ENCODE measurements at places on chromosomes 7 and 10.

DNA sequence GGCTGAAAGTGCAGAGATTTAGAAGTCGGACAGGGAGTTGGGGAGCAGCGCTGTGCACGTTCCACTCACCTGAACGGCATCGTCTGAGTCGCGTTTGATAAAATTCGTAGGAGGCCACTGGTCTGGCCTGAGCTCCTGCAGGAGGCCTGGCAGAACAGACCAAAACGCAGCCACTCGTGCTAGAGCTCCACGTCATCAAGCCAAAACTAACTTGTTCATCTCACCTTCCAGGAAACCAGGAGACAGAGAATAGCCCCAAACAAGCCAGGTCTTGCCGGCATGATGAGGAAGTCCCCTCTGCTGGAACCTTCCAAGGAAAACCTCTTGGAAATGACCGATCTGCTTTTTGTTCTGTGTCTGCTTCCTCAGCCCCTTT lies 43.4 kb upstream of the DNAJB6 start:
- DNase-seq, result no peak

DNA sequence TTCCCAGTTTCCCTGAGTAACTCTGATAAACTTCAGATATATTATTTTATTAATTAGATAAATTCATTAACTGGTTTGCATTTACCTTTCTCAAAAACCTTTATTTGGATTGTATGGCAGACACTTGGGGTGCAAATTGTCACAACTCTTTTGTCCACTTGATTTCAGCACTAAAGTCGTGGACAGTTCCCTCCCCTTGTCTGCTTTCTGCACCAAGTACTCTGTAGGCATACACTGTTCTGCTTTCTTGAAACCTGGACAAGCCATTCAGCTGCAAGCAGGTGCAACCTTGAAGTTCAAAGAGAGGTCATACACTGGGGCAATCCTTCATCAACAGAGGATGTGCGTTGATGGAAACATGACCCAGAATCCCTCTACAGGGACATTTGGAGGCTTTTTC lies 162.9 kb downstream of the ARL5B start:
- peak; percentile 51 for DNase-seq

- DNase-seq, result no peak
Observed at GRCh38 chr7:149462101-149462520, 1.2 kb upstream of the ZNF777 start.

DNA sequence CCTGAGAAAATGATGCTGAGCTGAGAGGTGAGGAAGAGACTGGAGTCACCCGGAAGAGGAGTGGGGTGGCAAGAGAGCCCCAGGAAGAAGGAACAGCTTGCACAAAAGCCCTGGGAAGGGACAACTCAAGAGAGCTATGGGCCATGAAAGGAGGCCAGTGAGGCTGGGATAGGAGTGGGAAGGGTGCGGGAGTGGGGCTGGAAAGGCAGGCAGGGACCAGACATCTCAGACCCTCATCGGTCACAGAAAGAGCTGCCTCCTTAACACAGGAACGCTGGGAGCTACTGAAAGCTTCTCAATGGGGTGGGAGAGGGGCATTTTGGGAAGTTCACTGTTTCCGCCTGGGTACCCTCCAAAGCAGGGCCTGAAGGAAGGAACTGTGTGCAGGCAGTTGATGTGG lies 122.0 kb upstream of the UNC5B start:
- no peak for DNase-seq

GRCh38 chr7:99036546-99037111 lies 107.3 kb downstream of the SMURF1 start:
- DNase-seq, result no peak
